HuH-7.5 (cell line): ENCODE measurements at places on chromosomes 13 and 19.

DNA sequence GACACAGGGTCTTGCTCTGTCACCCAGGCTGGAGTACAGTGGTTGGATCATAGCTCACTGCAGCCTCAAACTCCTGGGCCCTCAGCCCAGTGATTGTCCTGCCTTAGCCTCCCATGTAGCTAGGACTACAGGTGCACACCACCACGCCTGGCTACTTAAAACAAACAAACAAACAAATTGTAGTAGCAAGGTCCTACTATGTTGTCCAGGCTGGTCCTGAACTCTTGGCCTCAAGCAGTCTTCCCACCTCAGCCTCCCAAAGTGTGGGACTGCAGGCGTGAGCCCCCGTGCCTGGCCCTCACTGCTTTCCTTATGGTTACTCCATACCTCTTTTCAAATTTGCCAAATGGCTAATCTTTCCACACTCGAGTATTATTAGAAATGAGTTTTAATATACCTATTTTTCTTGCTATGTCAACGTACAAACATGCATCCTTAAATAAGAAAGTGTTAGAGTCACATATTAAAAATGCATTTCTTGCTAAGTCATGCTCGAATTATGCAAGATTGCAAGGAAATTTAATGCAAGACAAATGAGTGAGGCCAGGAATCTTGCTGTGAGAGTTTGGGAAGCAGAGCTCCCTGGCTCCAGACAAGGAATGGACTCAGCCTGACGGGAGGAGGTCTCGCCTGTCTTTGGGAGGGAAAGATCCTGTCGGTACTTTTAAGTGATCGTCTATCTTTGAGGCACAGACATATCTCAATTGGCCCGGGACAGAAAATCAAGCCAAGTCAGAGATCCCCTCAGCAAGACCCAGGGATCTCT is 39.4 kb downstream of the RFX2 start:
- DNase-seq, result no peak

- no peak for DNase-seq
Observed at GRCh38 chr13:32153056-32153455, 121.5 kb downstream of the FRY start.

- DNase-seq, result no peak
Observed at GRCh38 chr13:29936051-29936813, 85.8 kb upstream of the UBL3 start.

DNA sequence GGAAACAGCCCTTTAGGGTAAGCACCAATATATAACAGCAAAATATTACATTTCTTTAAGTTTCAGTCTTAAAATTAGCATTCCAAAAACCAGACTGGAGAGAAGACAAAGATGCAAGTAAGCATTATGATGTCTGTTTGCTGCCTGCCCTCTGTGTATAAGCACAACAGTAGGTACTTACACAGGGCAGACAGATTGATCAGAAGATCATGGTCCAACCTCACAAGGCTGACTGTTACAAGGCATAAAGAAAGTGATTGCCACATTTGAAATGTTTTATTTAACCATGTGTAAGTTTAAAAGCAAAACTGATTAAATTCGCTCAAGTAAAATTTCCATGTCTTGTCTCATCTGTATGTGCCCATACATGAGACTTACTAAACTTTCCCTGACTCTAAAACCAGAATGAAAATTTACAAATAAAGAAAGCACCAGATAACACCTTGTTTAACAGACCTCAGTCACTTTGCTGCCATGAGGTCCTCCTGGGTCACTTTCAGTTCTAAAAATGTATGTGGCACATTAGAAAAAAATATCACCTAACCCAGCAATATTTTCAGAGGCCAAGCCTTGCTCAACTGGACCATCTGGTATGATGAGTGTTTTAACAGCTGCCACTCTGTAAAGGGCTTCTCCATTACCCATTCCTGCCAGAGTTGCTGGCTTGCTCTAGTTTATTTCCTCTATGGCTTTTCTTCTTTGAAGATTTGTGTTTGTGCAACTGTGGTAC is 297.0 kb downstream of the RBM26 start:
- no peak for DNase-seq
